ENCODE measurements at places on chromosomes 6 and 20.

DNA sequence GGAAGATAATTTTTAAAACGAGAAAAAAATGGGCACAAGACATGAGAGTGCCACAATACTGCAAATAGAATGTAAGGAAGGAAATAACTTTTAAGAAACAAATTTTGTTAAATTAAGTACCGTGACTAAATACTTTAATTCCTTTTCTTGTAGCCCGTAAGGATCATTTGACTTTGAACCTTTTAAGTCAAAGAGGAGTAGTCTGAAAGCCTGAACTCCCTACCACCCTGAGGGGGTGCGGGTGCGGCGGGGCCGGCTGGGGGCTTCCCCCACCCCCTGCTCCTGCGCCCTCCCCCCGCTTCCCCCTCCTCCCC is 231 bp upstream of the PHACTR2 start:
- DNase-seq, result peak; percentile 60

DNA sequence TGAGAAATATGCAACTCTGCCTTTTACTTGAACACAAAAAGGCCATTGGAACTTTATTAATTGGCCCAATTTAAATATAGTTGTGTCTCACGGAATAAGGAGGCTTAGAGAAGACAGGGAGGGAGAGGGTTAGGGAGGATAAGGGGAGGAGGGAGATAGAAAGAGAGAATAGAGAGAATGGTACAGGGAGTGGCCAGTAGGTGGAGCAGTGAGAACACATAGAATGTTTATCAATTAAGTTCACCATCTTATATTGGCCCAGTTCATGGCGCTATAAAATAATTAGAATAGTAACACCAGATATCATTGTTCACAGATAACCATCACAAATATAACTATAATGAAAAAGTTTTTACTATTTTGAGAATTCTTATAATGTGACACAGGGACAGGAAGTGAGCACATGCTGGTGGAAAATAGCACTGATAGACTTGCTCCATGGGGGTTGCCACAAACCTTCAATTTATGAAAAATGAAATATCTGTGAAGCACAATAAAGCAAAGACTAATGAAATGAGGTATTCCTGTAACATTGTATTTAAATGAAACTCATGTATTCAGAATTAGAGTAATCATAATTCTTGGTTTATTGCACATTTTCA is 374.1 kb upstream of the MANEA start:
- DNase-seq, result no peak

GRCh38 chr6:81328700-81329099 is 423.8 kb downstream of the TENT5A start:
- DNase-seq, result no peak

DNA sequence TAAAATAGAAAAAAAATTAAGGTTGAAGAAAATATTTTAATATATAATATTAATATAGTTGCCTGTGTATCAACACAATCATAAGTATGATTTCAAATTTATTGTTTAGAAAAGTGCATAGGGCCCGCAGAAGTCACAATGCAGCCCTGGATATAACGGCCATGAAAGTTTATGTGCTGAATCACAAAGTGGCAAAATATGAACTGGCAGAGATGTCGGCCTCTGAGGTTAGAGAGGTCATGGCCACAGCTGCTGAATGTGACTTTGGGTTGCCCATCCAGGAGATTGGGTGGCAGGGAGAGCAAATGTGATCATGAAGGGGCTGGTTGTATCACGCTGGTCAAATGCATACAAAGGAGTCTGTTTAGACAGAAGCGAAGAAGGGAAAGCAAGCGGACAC is 35.7 kb downstream of the COL11A2 start:
- no peak for DNase-seq

DNA sequence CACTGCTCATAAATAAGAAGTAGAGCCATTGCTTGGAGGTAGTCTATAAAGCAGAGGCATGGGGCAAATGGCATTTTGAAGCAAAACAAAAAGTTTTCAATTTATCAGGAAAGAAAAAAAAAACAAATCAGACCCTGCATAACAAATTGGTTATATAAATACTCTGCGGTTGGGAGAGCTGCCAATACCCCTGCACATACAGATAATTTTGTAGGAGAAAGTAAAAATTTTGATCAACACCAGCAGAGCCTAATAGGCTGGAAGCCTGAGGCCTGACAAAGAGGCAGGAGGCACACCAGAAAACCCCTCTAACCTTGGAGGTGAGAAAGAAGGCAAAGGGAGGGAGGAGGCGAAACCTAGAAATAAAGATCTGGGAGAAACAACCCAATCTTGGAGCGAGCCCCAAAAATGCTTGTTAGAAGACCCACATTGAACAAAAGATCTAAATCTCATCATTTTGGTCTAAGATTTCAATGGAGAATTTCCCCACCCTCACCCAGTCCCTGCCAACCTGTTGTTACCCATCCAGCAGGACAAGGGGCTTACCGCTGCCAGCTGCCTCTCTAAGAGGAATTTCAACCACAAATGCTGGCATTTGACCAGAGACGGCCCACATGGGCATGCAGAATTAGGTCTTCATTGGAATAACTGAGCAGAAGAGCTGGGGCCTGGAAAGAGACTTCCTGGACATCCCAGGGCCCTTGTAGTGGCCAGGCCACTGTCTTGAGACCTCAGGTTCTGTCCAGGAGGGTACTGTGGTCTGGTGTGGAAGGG is 28.4 kb downstream of the FOXA2 start:
- no peak for DNase-seq

- DNase-seq, result no peak
Observed at GRCh38 chr6:106145741-106146227, 59.6 kb downstream of the PRDM1 start.

DNA sequence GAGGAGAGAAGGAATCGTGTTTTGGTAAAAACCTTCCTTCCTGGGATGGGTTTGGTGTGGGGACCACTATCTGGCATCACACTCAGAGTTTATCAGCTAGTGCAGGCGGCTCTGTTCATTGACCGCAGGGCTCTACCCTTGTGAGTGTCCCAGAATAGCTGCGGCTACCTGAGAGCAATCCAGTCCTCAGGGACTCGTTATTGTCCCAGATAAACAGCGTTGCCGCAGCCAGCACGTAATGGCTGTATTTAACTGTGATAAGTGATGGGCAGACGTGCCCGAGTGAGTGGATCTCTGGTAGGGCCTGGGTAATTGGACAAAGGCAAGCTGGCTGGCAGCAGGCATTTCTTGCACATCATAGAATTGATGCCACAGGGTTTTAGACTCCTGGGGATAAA is 163.3 kb downstream of the SOBP start:
- DNase-seq, result no peak

GRCh38 chr20:35972462-35972861 is 4.1 kb downstream of the CNBD2 start:
- no peak for DNase-seq

DNA sequence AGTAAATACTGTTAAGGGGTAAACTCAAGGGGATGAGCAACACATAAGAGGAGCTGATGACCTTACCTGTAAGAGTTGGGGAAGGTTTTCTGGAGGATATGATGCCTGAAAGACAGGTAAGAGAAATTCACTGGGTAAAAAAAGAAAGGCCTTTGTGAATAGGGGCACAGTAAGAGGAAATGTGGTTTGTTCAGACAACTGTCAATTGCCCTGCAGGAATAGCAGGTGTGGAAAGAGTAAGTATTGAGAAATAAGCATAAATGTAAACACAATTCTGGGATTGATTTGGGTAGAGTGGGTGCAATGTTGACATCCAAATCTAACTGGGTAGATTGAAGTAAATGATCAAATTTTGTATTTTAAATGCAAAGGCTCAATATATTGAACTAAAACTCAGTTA is 670.0 kb downstream of the DHX35 start:
- DNase-seq, result no peak

- no peak for DNase-seq
Observed at GRCh38 chr6:85081102-85081501, 316.7 kb upstream of the TBX18 start.

Data from stimulated activated CD4-positive, alpha-beta T cell treated with anti-CD3 and anti-CD28 coated beads, Interleukin-12 subunit alpha, Interleukin-12 subunit beta, amount 100 ng/mL, for 4 hours (primary cell).